Lung (tissue), 17 donors: ENCODE measurements at places on chromosomes 2 and 18. TPM values are rescaled to one million over a fixed set of nuclear protein-coding genes. Genes with fewer than 3 reads are reported as not detected.

DNA sequence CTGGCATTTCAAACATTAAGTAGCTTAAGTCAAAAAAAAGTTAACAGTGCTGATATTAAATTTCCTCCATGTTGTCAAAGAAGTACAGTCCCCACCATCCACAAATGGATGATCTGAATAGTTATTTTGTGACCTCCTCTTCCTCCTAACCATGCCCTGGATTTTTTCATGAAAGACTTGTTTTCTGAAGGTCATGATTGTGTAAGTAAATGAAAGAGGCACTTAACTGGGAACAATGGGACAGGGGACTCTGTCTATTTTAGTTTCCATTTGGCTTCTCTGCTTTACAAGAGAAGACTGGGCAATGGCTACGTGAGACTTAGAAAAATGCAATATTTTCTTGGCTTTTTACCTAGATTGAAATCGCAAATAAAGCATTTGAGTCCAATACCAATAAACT, 32.2 kb downstream of the PECR start:
- H3K4me3 ChIP-seq: no peak overlapping the region
- H3K27ac ChIP-seq: no peak overlapping the region
- H3K36me3 ChIP-seq: peaks cover 1% of the 10 kb centered on the region
- no peak for DNase-seq
- H3K27me3 ChIP-seq: no peaks in the 10 kb centered on the region
- no peaks in the 10 kb centered on the region for H3K4me1 ChIP-seq

Gene BCL2
- total RNA-seq: 8.6 TPM

GRCh38 chr2:144274131-144274530, 245.8 kb downstream of the ZEB2 start:
- no peak overlapping the region for H3K4me3 ChIP-seq
- H3K4me1 ChIP-seq: no peaks in the 10 kb centered on the region
- H3K27me3 ChIP-seq: no peaks in the 10 kb centered on the region
- no peak overlapping the region for H3K27ac ChIP-seq
- H3K36me3 ChIP-seq: peaks cover 1% of the 10 kb centered on the region
- DNase-seq: no peak

DNA sequence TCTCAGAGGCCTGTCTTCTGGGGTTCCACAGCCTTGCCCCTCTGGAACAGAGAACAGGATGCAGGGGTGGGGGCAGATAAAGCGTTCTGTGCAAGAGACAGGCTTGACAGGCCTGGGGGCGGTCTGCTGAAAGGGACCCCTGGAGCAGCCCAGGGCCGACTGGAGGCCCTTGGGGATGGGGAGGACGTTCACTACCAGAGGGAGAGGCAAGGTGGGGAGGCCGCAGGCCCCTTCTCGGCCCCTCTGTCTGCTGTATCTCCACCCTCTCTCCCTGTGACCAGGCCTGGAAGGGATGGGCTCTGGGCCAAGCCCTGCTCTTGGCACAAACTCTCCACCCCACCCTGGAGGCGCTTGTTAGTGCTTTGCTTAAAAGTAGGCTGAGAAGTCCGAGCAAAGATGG, 27.3 kb upstream of the INHBB start:
- peaks cover 35% of the 10 kb centered on the region for H3K4me1 ChIP-seq
- no peak overlapping the region for H3K27ac ChIP-seq
- DNase-seq: peak; percentile 83
- H3K36me3 ChIP-seq: no peaks in the 10 kb centered on the region

DNA sequence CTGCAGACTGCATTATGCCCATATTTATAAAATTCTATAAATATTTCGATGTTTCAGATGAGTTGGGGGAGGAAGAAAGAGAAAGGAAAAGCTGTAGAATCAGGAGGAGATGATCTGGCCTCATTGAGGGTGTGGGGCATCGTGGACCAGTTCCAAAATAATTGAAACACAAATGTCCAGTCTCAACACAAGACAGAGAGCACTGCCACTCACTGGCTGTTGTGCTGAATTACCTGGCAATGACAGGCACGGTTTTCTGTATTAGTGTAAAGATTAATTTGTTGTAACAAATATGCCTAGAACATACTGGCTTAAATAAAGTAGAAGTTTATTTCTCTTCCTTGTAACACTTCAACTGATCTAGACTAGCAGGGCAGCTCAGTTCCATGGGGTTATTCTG, 24.1 kb downstream of the POLE4 start:
- no peak for DNase-seq
- H3K4me1 ChIP-seq: no peaks in the 10 kb centered on the region
- H3K36me3 ChIP-seq: peaks cover 4% of the 10 kb centered on the region

Gene KCNS3
- 18.2 TPM for total RNA-seq

GRCh38 chr2:236177604-236177966, 9.4 kb upstream of the GBX2 start:
- no peak overlapping the region for H3K27ac ChIP-seq
- no peak overlapping the region for H3K4me3 ChIP-seq
- peaks cover 78% of the 10 kb centered on the region for H3K27me3 ChIP-seq
- DNase-seq: peak; percentile 61
- H3K4me1 ChIP-seq: peaks cover 1% of the 10 kb centered on the region

- no peaks in the 10 kb centered on the region for H3K4me1 ChIP-seq
- no peak overlapping the region for H3K4me3 ChIP-seq
- H3K27me3 ChIP-seq: no peaks in the 10 kb centered on the region
- no peak overlapping the region for H3K27ac ChIP-seq
Measured at GRCh38 chr2:173734797-173735196, 230.4 kb downstream of the SP3 start.

DNA sequence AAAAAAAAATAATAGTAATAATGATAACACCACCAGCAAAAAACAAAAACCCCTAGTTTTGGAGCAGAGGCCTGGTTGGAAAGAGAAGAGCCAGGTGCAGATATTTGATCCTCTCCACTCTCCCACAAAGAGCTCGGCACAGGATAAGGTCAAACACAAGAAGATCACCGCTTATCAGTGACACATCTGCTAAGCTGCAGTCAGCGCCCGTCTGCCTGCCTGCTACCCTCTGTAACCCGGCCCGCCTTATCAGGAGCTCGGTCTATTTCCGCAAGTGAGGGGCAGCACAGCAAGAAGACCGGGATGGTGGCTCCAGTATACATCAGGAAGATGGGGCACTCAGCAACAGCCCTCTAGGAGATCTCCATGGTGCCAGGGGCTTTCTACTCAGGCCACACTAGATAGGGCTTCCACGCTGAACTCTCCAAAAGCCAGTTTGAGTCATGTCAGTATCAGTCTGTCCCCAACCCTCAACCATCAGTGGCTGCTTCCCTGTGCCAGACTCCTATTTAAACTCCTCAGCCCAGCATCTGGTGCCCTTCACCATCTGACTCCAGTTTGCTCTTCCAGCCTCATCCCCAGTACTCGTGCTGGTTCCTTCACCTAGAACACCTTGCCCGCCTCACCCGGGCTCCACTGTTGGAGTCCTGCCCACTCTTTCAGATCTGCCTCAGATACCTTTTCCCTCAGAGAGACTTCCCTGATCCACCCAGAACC, 67.3 kb upstream of the PPP1CB start:
- H3K4me3 ChIP-seq: no peak overlapping the region
- peaks cover 12% of the 10 kb centered on the region for H3K4me1 ChIP-seq
- no peak for DNase-seq
- H3K36me3 ChIP-seq: no peaks in the 10 kb centered on the region

Gene CYTIP
- total RNA-seq: 37.4 TPM

- H3K27me3 ChIP-seq: no peaks in the 10 kb centered on the region
- no peaks in the 10 kb centered on the region for H3K4me1 ChIP-seq
- no peak overlapping the region for H3K4me3 ChIP-seq
- no peaks in the 10 kb centered on the region for H3K36me3 ChIP-seq
Measured at GRCh38 chr18:67092141-67092540, 424.4 kb downstream of the DSEL start.

Gene COL3A1
- 2,500 TPM for total RNA-seq

Gene ITPRIPL1
- 2.2 TPM for total RNA-seq

Gene CHRND
- not detected for total RNA-seq

Gene ACADL
- total RNA-seq: 27.6 TPM

DNA sequence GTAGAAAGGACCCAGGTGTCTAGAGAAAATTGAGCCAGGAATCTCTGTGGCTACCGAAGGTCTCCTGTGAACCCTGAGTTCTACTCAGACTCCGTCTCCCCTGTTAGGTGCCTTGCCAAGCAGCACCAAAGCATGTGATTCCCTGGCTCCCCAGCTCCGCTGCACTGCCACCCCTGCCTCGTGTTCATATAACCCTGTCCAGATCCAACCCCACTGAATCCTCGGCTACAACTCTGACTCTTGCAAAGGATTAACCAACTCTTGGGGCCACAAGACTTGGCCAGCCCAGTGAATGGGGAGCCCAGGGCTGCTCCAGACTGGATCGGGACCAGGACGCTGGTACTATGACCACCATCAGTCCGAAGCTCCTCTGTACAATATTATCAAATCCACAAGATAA, 37.3 kb upstream of the ACAA2 start:
- DNase-seq: no peak
- no peaks in the 10 kb centered on the region for H3K4me1 ChIP-seq
- H3K36me3 ChIP-seq: no peaks in the 10 kb centered on the region
- H3K4me3 ChIP-seq: no peak overlapping the region
- H3K27me3 ChIP-seq: no peaks in the 10 kb centered on the region
- no peak overlapping the region for H3K27ac ChIP-seq

Gene CNRIP1
- 29.3 TPM for total RNA-seq

DNA sequence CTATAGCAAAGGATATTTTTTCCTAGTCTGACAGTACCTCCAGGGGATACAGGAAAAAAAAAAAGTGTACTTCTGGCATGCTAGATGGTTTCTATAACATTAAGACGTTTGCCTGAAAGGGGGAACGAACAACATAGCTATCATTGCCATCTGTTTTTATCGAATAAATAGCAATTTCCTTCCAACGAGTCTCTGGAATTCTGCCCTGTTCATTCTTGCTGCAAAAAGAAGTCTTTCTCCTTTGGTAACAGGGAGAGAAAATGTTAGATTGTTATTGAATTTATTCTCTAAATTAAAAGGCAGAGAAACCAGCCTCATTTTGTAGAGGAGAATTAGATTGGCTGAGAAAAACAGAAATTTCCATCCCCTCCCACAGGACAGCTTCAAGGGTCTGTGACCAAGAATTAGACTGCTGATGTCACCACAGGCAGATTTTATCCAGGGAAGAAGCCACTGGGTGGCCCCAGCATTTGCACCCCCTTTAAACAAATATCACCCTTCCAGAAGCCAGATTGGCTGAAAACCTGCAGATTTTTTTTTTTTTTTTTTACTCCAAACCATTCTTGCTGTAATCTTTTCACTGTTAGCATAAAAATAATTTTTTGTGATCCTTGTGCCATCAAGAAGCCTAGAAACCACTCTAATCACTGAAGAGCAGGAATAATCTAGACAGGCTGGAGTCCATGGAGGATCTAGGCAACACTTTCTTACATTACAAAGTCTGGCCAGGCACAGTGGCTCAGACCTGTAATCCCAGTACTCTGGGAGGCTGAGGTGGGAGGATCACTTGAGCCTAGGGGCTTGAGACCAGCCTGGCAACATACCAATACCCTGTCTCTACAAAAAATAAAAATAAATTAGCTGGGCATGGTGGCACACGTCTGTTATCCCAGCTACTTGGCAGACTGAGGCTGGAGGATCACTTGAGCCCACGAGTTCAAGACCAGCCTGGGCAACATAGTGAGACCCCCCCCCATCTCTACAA, 12.0 kb downstream of the WDFY1 start:
- no peak overlapping the region for H3K4me3 ChIP-seq
- no peak for DNase-seq
- no peaks in the 10 kb centered on the region for H3K36me3 ChIP-seq

DNA sequence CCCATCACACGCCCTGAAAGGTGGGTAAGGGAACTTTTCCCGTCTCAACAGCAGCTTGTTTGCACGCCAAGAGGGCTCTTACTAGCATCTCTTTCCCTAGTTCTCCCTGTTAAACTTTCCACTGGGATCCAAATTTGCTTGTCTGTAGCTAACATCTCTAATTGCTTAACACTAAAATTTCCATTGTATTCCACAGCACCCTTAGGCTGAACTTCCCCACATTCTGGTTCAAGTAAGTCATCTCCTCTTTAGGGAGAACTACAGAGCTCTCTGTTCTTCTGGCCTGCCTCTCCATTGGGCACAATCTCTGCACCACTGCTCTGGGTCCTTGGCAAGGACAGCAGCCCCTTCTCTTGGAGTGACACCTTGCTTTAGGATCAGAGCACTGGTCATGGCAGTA, 24.0 kb downstream of the UNC50 start:
- DNase-seq: no peak
- H3K27ac ChIP-seq: no peak overlapping the region
- H3K27me3 ChIP-seq: no peaks in the 10 kb centered on the region
- H3K36me3 ChIP-seq: no peaks in the 10 kb centered on the region

Gene ATG9A
- total RNA-seq: 49.1 TPM

- peak overlapping the region; percentile 91 for H3K4me3 ChIP-seq
- peak overlapping the region; percentile 90 for H3K27ac ChIP-seq
- DNase-seq: no peak
- no peaks in the 10 kb centered on the region for H3K27me3 ChIP-seq
- peaks cover 6% of the 10 kb centered on the region for H3K36me3 ChIP-seq
Measured at GRCh38 chr2:61018318-61018755, 282 bp upstream of the PUS10 start.

Gene CHST9
- 19.6 TPM for total RNA-seq

Gene MC2R
- 0.06 TPM for total RNA-seq

DNA sequence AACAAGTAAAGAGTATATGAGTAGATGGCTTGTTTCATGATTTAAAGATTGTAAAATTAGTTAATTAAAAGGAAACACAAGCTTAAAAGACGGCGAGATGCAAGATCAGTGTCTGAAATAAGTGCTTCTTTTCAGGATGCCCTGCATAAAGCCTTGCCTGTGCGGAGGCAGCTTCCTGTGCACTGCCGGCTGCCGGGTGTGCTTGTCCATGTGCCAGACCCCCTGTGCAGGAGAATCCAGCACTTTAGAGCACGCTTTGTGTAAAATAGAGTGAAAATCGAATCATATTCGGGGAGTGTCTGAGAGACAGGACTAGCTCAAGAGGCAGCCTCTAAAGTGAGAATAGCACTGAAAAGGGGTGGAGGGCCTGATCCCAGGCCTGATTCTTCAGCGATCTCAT, 154.7 kb downstream of the CHST9 start:
- no peaks in the 10 kb centered on the region for H3K4me1 ChIP-seq
- no peaks in the 10 kb centered on the region for H3K36me3 ChIP-seq
- no peak for DNase-seq
- H3K27me3 ChIP-seq: no peaks in the 10 kb centered on the region
- no peak overlapping the region for H3K27ac ChIP-seq
- H3K4me3 ChIP-seq: no peak overlapping the region

DNA sequence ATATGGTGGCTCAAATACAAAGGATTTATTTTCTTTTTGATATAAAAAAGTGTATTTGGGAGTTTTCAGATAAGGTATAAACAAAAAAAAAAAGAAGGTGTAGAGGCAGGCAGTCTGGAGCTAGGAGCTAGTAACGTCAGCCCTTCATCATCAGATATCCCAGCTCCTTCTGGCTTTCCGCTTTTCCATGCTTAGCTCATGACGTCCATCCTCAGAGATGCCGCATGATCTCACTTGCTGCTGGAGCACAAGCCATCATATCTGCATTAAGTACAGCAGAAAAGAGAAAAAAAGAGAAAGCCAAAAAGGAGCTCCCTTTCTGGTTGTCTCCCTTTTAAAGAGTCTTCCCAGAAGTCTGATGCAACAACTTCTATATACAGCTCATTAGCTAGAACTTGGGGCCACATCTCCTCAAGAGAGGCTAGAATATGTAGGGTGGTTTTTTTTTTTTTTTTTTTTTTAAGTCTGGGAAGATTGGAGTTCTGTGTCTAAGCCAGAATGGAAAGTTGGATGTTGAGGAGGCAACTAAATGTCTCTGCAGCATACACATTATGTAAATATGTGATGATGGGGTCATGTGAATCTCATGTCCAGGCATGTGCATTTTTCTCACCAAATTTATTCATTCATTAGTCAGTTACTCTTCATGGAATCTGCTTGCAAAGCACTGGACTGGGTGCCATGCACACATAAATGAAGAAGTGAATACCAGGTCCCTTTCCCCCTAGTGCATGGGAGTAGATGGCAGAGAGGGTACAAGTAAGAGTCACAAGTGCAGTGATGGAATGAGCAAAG, 52.3 kb downstream of the DDX1 start:
- no peaks in the 10 kb centered on the region for H3K27me3 ChIP-seq
- H3K36me3 ChIP-seq: no peaks in the 10 kb centered on the region
- no peaks in the 10 kb centered on the region for H3K4me1 ChIP-seq
- no peak overlapping the region for H3K27ac ChIP-seq
